ENCODE measurements at places on chromosomes 16 and 17.

- DNase-seq: no peak
Measured at GRCh38 chr16:50967827-50968612, 183.1 kb downstream of the SALL1 start.

- no peak for DNase-seq
Measured at GRCh38 chr16:58011652-58012051, 10.4 kb downstream of the USB1 start.

DNA sequence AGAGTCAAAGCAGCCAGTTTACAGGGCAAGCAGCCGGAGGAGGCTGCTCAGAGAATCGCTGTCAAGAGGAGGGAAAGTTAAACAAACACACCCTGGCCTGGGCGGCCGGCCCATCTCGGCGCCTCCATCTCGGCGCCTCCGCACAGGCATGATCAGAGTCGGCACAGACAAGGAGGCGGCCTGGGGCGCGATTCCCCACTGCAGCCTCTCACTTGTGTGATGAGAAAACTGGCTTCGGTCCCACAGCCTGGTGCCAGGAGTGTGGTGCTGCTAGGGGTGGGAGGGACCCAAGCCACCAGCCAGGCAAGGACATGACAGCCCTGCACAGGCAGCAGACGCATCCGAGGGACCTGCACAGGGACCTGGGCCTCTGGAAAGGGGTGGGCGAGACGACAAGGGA, 17.7 kb downstream of the SLC38A10 start:
- no peak for DNase-seq

GRCh38 chr17:75738218-75738802, 17.1 kb downstream of the ITGB4 start:
- no peak for DNase-seq

GRCh38 chr16:30113031-30113710, at the start of gene GDPD3:
Gene GDPD3, minus strand, starts transcription at chr16:30113537. Its CDS starts 59 bp downstream, at chr16:30113478.
- DNase-seq: no peak

DNA sequence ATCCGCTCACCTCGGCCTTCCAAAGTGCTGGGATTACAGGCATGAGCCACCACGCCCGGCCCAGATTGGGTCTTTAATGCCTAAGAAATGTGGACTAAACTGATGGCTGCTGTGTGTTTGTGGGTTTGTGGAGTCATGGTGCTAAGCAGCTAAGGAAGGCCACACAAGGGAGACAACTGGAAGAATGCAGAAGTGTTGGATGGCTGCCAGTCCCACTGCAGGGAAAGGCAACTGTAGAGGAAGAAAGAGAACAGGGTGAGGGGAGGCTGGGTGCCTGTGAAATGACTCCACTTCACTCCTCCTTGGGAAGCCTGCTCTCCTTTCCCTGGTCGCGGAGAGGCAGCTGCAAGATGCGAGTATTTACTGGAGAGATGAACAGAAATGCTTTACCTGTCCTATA, 23.5 kb upstream of the SIAH1 start:
- DNase-seq: no peak

GRCh38 chr16:30903002-30903401, 6.6 kb downstream of the CTF1 start:
- DNase-seq: no peak

DNA sequence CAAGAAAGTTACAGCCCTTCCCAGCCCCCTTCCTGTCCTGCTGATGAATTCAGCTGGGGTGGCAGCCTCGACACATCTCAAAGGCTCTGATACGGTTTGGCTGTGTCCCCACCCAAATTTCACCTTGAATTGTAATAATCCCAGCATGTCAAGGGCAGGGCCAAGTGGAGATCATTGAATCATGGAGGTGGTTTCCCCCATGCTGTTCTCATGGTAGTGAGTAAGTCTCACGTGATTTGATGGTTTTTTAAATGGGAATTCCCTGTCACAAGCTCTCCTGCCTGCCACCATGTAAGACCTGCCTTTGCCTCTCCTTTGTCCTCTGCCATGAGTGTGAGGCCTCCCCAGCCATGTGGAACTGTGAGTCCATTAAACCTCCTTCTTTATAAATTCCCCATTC, 163.2 kb upstream of the FOXF1 start:
- DNase-seq: no peak

DNA sequence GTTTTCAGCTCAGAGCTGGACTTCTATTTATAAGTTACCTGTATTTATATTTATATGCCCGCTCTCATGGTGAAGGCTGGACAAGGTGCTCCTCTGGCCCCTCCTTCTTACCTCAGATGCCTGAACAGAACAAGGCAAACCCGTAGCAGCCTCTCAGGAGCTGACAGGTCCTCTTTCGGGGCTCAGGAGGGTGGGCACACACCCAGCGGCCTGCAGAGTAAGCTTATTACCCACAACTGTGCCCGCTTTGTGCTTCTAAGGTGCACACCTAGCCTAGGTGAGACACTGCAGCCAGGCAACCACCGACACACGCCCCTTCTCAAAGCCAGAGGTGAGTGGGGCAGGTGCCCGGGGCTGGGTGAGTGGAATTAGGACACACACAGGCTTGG, 5.3 kb downstream of the NKIRAS2 start:
- DNase-seq: no peak

GRCh38 chr17:73841431-73842060, 197.3 kb upstream of the SDK2 start:
- peak; percentile 5 for DNase-seq

- DNase-seq: no peak
Measured at GRCh38 chr16:74657870-74658642, 8.6 kb downstream of the RFWD3 start.

GRCh38 chr16:9647981-9648701, 534.1 kb downstream of the GRIN2A start:
- peak; percentile 14 for DNase-seq

DNA sequence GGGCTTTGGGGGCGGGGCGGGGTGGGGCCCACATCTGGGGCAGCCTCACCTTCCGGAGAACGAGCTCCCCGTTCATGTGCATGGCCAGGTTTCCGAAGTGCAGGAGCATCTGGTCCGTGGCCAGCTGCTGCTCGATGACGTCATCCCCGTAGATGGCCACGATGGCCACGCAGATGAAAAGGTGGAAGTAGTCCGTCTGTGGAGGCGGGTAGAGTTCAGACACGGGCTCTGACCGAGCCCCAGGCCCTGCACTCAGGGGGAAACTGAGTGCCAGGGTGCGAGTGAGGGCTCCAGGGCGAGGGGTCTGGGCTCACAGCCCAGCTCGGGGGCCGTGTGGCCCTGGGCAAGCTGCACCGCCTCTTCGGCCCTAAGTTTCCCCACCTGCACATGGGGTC, 93.7 kb downstream of the TBC1D16 start:
- DNase-seq: no peak

GRCh38 chr16:21656795-21657768, 4.7 kb upstream of the IGSF6 start:
- peak; percentile 64 for DNase-seq

- peak; percentile 94 for DNase-seq
Measured at GRCh38 chr17:34633351-34633750, 54.0 kb downstream of the TMEM132E start.

GRCh38 chr16:1942810-1943726, at the start of gene MSRB1:
Gene MSRB1, minus strand, starts transcription at chr16:1943199. Its CDS starts 43 bp downstream, at chr16:1943156.
- peak; percentile 99 for DNase-seq

- no peak for DNase-seq
Measured at GRCh38 chr17:48162946-48163506, 55.5 kb downstream of the SNX11 start.

DNA sequence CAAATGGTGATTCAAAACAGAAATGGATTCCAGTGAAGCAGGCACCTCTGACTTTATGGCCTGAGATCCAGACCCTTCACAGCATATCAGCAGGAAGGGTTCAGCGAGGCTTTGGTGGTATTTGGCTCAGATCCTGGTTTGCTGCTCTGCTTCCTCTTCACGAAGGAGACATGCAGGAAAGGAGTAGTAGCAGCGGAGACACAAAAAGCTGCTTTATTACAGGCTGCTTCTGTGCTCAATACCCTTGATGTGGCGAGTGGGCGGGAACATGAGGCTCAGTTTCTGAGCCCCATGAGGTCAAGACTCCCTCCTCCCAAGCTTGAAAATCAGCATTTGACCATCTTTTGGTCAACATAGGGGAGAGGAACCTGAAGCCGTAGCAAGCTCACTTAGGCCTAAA, 213.3 kb upstream of the AXIN2 start:
- DNase-seq: no peak

GRCh38 chr17:35236821-35237220, 6.1 kb upstream of the SLFN5 start:
- no peak for DNase-seq

DNA sequence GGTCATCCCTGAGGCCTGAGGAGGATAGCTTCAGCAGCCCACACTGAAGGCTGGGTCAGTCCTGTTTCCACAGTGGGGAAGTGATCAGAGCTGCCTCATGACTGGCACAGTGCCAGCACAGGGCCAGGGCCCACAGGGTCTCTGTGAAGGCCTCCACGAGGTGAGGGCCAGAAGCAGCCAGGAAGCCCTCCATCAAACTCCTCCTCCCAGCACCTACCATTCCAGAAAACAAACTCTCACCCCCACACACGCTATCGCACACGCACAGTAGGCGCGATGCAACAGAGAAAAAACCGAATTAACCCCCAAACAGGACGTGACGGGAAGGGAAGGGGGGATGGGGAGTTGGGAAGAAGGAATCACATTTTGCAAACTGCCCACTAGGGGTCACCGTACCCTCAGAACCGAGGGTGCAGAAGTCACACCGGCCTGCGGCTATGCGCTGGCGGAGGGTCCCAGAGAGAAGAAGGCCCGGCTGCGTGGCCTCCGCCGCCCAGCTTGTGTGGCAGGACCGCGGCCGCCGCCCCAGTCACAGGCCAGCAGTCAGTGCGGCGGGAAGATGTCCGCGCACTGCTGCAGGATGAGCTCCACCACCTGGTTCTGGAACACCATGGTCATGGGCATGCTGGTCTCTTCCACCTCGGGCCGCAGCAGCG, 37.6 kb downstream of the ARHGAP27 start:
- DNase-seq: peak; percentile 72

DNA sequence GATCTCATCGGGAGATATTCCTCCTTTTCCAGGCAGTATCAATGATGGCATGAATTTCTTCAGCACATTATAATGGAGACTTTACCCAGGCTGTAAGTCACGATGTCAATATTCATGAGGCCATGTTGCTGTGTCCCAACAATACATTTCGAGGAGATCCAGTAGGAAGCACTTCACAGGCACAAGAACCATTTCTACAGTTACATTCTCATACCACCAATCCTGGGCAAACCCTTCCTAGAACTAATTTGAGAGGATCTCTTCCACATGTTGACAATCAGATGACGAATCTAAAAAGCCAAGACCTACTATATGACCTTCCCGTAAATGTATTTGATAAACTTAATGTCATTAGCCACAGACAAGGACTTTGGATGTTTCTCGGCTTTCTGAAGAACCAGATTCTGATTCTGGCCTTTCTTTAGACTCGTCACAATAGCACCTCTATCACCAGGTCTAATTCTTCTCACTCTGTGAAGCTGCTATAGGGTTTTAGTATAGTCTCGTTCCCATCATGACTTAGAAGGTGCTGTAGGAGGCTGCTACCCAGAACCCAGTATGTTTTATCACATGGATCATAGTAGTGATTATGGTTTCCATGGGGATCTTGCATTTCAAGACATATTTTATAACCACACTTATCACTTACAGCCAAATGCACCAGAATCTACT, 40.2 kb downstream of the C16orf87 start:
- peak; percentile 17 for DNase-seq

DNA sequence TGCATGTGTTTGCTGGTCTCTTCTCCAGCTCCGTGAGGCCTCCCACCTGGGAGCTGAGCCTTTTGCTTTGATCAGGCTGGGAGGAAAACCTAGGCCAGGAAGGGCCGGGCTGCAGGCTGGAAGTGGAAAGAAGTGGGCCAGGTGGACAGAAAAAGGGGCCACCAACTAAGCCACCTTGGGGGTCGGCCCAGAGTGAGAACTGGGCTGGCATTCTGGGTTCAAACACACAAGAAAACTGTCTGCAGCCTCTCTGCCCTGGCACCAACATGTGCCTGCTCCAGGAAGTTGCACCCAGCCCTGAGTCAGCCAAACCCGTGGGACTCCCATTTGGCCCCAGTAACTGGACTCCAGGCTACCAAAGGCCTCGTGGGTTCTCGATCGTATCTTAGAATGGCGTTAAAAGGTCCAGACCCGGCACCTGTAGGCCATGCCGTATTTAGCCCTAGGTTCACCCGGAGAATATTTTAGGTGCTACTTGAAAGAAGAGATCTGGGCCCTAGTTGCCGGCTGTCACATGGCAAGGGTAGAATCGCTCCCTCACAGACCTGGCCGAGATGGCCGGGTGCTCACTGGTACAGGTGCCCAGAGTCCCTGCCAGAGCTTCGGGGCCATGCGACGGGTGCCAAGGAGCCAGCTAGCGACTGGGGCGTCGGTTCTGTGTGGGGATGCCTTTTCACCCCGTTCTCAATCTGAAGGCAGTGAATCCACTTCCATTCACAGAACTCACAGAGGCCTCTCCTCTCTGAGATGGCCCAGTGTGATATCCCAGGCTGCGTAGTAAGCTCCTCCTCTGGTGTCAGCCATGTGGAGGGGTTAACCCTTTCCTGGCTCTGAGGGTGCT, 236.6 kb downstream of the MRTFB start:
- DNase-seq: no peak

- DNase-seq: no peak
Measured at GRCh38 chr16:26169473-26169872, 477.7 kb downstream of the HS3ST4 start.

DNA sequence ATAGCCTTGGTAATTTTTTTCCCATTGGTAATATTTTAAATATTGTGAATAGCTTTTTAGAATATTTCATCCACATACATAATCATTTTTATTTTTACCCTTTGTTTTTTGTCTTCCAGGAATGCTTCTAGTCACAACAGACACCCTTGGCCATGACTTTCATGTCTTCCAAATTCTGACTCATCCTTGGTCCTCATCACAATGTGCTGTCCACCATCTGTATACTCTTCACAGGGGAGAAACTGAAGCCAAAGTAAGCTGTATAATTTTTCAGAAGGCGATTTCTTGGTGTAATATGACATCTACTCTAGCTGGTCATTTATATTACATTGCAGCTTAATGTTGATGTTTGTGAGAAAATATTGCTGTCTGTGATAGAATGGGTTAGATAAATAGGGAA, 269.4 kb downstream of the BCAS3 start:
- no peak for DNase-seq

DNA sequence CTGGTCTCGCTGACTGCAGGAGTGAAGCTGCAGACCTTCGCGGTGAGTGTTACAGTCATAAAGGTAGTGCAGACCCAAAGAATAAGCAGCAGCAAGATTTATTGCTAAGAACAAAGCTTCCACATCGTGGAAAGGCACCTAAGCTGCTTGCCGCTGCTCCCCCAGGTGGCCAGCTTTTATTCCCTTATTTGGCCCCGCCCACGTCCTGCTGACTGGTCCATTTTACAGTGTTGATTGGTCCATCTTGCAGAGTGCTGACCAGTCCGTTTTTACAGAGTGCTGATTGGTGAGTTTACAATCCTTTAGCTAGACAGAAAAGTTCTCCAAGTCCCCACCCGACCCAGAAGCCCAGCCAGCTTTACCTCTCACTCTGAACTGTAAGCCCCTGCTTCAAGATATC, 227.8 kb downstream of the ABCC12 start:
- DNase-seq: no peak

GRCh38 chr17:633133-633532, 81.5 kb downstream of the VPS53 start:
- DNase-seq: no peak

GRCh38 chr16:48909231-48909630, 299.3 kb upstream of the N4BP1 start:
- DNase-seq: no peak

All from NCI-H2171 treated with DMSO at 0.1 percent for 48 hours (cell line).